ENCODE measurements at places on chromosomes 11 and 22.
A peak's percentile ranks its signal among the peaks of the same experiment; 100 is the strongest.

GRCh38 chr11:69745201-69745600 lies 29.9 kb downstream of the FGF4 start:
- no peak for DNase-seq

- peak; percentile 69 for DNase-seq
Observed at GRCh38 chr11:118401880-118402590, 629 bp downstream of the ATP5MG start.

DNA sequence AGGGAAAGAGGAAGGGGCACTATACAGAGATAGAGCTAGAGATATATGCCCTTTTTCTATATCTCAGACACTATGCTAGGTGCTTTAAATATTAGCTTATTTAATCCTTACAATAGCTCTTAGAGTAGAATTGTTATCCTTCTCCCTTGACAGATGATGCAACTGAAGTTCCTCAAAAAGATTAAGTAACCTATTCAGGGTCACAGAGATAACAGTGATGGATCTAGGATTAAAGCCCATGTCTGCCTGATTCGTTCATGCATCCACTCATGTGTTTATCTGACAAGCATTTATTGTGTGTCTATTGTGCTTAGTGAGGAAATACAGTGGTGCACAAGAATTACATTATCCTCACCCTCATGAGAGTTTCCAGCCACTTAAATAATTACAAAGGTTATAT lies 8.7 kb downstream of the CCDC83 start:
- no peak for DNase-seq

GRCh38 chr11:115122274-115122673 lies 381.9 kb downstream of the CADM1 start:
- no peak for DNase-seq

DNA sequence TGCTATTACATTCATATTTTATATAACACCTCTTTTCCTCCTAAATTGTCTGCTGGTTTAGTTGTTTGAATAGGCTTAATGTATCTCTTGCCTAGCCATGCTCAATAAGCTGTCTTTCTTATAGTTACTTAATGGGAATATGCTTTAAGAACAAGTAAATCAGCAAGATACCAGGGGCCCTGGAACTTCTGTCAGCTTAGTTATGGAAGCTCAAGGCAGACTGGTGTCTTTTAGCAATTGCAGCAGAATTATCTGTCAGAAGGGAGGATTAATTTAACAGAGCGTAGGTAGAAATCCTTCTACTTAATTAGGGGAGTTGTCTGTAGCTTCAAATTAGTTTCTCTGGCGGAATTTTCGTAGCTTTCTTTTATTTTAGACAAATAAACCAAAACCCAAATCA lies 94.9 kb downstream of the C11orf91 start:
- DNase-seq: no peak

DNA sequence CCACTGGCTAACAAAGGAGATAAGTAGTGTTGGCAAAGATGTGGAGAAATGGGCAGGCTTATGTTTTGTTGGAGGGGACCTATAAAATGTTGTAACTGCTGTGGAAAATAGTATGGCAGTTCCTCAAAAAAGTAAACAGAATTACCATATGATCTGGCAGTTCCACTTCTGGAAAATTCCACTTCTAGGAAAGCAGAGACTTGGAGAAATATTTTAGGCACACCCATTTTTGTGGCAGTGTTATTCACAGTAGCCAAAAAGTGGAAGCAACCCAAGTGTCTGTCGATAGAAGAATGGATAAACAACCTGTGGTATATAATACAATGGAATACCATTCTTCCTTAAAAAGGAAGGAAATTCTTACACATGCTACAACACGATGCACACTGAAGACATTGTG lies 57.0 kb upstream of the ADORA2A start:
- no peak for DNase-seq

GRCh38 chr22:47065756-47066615 lies 303.5 kb downstream of the TBC1D22A start:
- DNase-seq: no peak

DNA sequence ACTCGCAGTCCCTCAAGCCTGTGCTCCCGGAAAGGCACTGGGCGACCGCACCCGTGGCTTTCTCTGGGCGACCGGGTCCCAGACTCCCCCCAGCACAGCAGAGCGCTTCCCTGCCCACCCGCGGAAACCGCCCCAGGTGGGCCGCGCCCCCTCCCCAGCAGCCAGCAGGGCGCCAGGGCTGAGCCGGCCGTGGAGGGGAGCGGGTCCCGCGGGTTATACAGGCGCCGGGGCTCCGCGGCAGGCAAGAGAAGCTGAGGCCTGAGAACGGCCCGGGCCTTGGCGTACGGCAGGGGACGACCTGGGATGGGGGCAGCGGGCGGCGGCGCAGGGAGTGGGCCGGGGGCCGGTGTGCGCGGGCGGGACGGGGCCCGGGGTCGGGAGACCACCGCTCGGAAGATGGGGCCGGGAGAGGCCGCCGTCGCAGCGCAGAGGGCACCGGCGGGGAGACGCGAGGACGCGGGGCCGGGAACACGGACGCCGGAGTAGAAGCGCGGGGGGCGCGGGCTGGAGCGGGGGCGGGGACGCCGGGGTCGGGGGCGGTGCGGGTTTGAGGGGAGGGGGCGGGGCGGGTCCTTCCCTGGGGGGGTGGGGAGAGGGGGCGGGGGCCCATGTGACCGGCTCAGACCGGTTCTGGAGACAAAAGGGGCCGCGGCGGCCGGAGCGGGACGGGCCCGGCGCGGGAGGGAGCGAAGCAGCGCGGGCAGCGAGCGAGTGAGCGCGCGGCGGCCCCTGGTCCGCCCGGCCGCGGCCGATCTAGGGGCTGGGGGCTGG lies at the start of gene MDK:
Gene MDK, plus strand, starts transcription at position 622 of the 771 bp plus-strand sequence. CDS start 389 bp downstream, outside the sequence.
- no peak for DNase-seq

GRCh38 chr22:46087816-46088277 lies 62.5 kb upstream of the PPARA start:
- peak; percentile 87 for DNase-seq

GRCh38 chr22:26463101-26463661 lies 20.4 kb downstream of the HPS4 start:
- DNase-seq: no peak

DNA sequence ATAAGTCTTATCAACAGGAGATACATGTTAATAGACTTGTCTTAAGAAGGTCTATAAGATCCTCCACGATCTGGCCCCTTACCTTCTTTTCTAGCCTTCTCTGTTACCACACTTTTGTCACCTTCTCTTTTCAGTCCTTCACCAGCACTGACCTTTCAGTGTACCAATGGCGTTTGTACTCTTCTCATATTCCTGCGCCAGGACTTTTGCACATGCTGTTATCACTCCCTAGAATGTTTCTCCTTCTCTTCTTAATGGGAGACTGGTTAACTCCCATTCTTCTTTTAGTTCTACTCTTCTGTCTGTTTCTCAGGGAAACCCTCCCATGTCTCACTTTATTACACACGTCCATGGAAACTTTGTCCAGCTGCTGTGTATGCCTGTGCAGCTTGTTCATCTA lies 4.4 kb upstream of the EED start:
- no peak for DNase-seq

GRCh38 chr22:50660306-50660705 lies 12.3 kb upstream of the SHANK3 start:
- DNase-seq: peak; percentile 27

- peak; percentile 60 for DNase-seq
Observed at GRCh38 chr11:1760351-1761109, 3.2 kb downstream of the CTSD start.

DNA sequence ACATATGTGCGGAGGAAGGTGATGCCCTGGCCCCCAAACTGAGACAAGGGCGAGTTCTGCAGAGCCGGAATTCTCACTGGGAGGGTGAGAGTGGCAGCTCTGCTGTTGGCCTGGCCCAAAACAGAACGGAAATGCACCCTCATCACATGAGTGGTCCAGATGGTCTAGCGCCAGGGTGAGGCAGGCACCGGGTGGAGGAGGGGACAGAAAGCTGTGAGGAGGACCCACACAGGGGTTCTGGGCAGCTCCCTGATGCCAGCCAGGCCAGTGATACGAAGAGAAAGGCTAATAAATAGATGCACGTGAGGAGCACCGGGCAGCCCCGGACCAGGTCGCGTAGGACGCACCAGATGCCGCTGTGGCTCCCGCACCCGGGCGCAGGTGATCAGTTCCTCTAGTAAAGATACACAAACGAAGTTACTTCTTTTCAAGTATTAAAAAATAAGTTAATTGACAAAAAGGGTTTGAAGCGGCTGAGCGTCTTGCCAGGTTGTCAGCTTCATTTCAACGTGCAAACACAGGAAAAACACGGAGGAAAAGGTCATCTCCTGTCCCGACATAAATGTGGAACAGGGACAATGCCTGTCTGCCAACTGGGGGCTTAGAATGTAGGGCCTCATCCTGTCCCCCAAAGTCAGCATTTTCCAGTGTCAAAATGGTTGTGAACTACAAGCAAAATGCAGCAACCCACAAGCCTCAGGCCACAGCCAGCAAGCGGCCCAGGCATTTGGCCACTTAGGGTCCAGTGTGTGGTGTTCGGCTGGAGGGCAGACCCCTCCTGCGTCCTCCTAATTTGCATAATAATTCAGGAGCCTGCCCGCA lies 15.3 kb upstream of the BID start:
- no peak for DNase-seq

DNA sequence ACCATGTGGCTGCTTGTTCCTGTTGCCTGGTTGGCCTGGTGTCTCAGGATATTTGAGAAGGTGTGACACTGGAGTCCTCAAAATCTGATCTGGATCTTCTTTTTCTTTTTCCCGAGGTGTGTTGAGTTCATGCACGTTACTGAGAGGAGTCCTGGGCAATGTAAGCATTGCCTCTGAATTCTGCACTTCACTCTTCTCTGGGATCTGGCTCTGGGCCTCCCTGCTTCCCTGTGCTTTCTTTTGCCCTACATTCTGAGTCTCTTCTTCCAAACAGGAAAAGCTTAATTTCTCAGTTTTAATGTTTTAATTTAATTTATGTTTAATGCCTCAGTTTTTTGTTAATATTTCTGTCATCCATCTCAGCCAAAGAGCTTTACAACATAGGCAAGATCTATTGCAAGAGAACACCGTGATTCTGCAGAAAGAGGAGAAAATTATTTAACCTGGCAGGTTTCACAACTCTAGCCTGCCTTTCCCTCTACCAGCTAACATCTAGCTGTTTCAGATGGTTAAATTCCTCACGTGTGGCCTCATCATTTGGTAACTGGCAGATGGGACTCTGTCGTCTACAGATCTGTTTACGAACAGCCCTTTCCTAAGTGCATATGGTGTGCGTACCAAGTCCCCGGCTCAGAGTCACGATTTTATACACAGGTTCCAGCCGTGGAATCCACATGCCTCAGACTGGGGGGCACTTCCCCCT lies 24.7 kb downstream of the LDLRAD3 start:
- no peak for DNase-seq

DNA sequence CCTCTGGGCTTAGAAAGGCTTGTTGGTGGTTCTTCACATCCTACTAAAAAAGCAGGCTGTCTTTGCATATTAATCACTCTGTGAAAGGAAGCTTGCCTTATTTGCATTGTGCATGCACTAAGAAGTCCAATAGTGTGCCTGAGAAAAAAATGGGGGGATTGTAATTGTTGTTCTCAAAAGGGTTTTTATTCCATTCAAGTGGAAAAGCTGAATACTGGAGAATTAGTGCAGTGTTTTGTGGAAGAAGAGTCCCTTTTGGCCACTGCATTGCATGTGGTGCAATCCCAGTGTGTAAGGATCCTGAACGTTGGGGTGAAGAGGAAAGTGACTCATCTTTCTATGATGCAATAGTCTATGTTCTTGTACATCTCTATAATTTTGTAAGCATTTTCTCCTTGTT lies 16.5 kb downstream of the NCAM1 start:
- peak; percentile 55 for DNase-seq

GRCh38 chr11:15793043-15793996 lies 563.0 kb downstream of the SOX6 start:
- peak; percentile 94 for DNase-seq

DNA sequence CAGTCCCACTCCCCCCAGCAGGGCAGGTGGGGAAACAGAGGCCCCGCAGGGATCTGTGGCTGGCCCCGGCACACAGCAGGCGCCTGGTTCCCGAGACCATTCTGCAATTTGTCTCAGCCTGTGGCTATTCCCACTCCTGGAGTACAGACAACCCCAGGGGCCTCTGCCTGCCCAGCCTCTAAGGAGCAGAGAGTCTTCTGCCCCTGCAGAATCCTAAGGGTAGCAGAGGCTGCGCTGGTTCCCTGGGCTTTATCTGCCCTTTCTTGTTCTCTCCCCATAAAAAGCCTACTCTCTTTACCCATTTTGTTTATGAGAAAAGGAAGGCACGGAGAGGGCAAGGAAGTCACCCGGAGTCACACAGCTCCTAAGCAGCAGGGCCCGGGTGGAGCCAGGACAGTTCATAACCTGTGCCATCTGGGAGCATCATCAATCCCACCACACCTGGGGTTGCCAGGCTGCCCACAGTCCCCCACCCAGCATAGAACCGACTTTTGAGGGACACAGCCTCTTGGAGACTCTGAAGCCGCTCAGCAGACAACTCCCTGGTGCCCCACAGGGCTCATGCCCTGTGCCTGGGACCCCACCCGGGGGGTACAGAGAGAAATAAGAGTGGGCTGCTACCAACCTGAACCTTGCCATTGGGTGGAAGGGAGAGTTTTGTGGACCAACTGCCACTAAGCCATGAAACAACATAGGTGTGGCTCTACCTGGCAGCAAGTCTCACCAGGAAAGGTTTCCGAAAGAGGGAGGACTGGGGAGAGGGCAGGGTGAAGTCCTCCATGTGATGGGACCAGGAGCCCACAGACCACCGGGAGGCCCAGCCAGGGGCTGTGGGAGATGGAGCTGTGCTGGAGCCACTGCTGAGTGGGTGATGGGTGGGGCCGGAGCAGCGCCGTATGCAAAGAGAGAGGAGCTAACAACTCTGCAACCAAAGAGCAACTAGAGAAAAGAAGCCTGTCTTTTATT lies 17.2 kb upstream of the LINC01488 start:
- no peak for DNase-seq

- peak; percentile 14 for DNase-seq
Observed at GRCh38 chr11:7967826-7968225, 2.6 kb upstream of the NLRP10 start.

DNA sequence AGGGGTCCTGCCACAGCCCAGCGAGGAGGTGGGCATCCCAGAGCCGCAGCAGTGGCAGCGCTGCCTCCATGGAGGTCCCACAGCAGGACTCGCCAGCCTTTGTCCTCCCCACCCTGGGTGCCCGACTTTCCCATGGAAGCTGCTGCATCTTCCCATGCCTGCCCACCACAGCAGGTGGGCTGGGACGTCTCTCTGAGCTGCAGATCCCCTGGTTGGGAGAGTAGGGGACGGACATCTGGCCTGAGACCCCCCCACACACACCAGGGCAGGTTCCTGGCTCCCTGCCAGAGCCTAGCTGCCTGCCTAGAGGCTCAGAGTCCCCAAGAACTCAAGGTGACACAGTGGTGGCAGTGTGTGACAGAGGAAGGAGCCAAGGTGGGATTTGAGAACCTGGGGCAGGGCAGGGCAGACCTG lies 21.5 kb upstream of the PRR5 start:
- DNase-seq: no peak

- DNase-seq: peak; percentile 9
Observed at GRCh38 chr11:74069146-74070046, 60.5 kb upstream of the UCP3 start.

Data from fibroblast of skin of back (primary cell).